ENCODE measurements at places on chromosomes 4 and X.

- no peak for DNase-seq
Observed at GRCh38 chrX:72125331-72126047, 6.2 kb downstream of the RTL5 start.

GRCh38 chrX:102042372-102043325 is 82.8 kb upstream of the TCEAL2 start:
- DNase-seq: no peak

- no peak for DNase-seq
Observed at GRCh38 chr4:84870398-84871163, 95.9 kb downstream of the WDFY3 start.

- no peak for DNase-seq
Observed at GRCh38 chrX:12747433-12747832, 43.8 kb upstream of the PRPS2 start.

DNA sequence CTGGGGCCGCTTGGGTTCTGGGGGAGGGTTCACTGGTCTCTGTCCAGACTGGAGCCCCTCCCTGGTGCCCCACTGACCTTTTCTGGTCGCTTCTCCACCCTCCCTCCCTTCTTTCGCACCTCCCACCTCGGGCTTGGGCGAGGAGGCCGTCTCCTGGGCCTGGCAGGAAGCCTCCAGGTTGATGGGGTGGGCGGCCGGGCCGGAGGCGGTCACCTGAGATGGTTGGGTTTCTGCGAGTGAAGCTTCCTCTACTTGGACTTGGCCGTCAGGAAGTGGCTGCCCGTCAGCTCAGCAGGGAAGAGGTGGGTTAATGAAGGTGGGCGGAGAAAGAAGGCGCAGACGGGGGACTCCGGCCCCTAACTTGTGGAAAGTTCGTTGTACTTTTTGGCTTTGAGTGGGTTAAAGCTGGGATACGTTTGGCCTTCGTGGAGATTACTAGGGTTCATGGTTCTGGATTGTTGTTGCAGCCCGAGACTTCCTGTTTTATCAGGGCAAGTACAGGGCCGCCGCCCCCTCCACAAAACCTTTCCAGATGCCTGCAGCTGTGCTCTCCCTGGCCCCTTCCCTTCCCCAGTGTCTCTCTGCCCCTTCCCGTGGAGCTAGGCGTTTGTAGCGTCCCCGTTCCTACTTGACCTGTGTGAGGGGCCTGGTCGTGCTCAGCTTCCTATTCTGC is 1.2 kb downstream of the AKAP17A start:
- DNase-seq: no peak

DNA sequence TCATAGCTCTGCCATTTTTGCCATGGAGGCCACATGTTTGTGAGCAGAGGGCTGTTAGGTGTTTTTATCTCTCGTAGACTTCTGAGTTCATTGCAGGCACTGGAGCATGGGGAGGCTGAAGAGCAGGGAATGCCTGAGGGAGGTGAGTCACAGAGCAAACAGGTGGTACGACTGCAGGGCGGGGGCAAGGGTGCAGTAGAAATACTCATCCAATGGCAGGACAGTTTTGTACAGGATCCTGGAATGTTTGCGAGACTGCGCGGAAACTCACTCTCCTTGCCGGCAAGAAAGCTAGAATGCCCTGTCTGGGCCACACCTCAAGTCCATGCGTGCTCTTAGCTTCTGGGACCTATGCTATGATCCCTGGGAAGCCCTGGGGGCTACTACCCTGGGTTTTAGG is 20.0 kb upstream of the VCX2 start:
- DNase-seq: no peak

DNA sequence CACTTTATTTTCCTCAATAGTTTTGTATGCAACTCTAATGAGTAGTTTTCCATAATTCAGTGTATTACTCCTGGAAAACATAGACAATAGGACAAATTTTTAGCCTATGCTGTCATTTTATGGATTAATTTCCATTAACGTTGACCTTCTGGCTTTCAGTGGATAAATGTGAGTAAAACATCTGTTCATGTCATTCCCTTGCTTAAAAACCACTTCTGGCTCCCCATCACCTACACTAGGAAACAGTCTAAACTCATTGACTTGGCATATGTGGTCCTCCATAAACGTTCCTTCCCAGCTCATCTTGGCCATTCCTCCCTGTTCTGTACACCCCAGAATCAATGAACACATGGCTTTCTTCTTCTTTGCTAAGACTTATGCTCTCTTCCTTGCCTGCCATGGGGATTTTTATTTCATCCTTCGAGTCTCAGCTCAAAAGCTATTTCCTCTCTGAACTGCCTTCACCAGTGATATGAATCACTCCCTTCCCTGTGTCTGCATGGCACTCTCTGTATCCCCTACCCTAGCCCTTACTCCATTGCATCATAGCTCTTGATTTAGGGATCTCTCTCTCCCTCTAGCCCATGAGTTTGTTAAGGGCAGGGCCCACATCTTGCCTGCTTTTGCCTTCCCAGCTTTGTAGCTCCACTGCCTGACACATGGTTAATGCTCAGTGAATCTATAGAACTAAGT is 34.8 kb downstream of the DOCK11 start:
- no peak for DNase-seq

Data from activated CD4-positive, CD25-positive, alpha-beta regulatory T cell (primary cell).